Liver (tissue), 10 donors: ENCODE measurements at places on chromosomes 13 and 19. TPM values are rescaled to one million over a fixed set of nuclear protein-coding genes. Genes with fewer than 3 reads are reported as not detected.

The DNMT1 gene
- total RNA-seq = 47.1 TPM

The ICAM5 gene
- total RNA-seq = 2.5 TPM

GRCh38 chr13:84784443-84785153 lies 902.3 kb upstream of the SLITRK1 start:
- DNase-seq = no peak

DNA sequence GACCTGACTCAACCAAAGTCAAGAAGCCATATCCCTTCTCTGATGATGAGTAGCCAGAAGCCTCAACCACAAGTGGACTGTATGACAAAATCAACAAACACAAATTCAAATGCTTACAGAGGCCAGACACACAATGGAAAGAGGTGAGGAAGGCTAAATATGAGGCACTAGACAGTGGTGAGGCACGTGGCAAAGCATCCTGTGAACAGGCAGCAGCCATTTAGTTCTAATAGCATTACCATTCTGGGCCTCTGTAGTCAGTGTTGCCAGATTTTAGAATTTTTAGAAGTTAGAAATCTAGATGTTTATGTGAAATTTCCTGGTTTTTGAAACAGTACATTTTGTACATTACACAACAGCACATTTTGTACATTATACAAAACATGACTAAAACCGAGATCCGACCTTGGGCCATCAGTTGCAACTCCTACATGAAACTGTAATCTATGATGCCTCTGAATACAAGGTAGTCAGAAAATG lies 403.3 kb downstream of the COG6 start:
- no peak for DNase-seq

GRCh38 chr13:105665284-105665683 lies 870.2 kb downstream of the EFNB2 start:
- DNase-seq = no peak

GRCh38 chr19:41887711-41888382 lies 4.9 kb downstream of the ARHGEF1 start:
- no peak for DNase-seq

DNA sequence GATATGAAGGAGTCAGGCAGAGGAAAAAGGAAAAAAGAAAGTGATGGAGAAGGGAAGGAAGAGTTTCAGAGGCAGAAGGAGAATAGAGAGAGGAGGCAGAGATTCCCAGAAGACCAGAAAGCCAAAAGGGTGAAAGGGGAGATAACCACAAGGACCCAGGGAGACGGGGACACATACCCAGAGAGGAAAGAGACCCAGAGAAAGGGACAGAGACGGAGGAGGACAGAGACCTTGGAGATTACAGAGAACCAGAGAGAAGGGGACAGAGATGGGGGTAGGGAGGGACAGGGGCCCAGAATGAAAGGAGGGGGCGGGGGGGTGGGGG lies 1.4 kb downstream of the PTH2 start:
- no peak for DNase-seq

The FNDC3A gene
- total RNA-seq = 37.3 TPM

DNA sequence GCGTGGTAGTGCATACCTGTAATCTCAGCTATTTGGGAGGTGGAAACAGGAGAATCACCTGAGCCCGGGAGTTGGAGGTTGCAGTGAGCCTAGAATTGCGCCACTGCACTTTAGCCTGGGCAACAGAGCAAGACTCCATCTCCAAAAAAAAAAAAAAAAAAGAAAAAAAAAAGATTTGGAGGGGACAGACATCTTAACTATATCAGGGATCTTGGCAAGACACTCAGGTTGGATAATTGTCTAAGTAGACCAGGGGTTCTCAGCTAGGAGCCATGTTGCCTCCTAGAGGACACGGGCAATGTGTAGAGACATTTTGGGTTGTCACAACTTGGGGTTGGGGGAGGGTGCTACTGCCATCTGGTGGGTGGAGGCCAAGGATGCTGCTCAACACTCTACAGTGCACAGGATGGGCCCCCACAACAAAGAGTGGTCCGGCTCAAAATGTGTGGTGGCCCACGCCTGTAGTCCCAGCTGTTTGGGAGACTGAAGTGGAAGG lies 1.9 kb upstream of the ZNF580 start:
- no peak for DNase-seq

DNA sequence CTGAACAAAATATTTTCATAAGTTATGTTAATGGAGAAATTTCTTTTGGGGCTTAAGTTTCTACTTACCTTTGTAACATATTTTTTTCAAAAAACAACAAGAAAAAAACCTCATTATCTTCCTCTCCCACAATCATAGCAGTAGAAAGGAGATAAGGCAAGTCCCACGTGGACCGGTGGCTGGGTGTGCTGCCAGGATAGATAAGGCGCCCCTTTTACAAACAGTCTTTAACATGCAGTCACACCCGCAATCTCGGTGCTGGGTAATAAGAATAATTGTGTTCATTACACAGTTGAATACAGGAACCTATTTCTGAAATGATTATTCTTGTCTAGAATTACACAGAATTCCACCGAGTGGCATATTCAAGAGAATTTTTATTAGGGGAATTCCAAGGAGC lies 1202.3 kb downstream of the UQCRFS1 start:
- no peak for DNase-seq

GRCh38 chr19:49953416-49953815 lies 7.6 kb downstream of the SIGLEC11 start:
- DNase-seq = no peak

GRCh38 chr19:49212016-49212701 lies 54.6 kb downstream of the TRPM4 start:
- DNase-seq = no peak

DNA sequence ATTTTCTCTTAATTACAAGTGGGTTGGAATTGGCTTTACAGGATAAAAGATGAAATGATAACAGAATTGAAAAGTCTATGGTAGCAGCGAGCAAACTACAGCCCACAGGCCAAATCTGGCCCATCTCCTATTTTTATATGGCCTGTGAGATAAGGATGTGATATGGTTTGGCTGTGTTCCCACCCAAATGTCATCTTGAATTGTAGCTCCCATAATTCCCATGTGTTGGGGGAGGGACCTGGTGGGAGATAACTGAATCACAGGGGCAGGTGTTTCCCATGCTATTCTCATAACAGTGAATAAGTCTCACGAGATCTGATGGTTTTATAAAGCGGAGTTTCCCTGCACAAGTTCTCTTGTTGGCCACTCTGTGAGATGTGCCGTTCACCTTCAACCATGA lies 19.0 kb downstream of the CRYL1 start:
- no peak for DNase-seq

DNA sequence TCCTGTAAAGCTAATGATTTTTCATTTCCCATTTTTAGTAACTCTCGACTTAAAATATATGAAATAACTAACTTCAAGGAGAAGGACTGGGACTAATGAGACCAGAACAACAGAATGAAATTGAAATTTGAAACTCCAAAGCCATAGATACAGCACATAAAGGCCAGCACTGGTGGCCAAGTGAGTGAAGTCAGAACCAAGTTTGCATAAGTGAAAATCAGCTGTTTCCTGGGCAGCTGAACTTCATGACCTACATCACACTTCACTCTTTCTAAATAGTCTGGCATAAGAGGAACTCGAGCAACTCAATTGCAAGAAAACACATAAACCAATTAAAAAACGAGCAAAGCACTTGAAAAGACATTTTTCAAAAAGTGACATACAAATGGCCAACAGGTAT lies 84.5 kb downstream of the DCLK1 start:
- DNase-seq = no peak

DNA sequence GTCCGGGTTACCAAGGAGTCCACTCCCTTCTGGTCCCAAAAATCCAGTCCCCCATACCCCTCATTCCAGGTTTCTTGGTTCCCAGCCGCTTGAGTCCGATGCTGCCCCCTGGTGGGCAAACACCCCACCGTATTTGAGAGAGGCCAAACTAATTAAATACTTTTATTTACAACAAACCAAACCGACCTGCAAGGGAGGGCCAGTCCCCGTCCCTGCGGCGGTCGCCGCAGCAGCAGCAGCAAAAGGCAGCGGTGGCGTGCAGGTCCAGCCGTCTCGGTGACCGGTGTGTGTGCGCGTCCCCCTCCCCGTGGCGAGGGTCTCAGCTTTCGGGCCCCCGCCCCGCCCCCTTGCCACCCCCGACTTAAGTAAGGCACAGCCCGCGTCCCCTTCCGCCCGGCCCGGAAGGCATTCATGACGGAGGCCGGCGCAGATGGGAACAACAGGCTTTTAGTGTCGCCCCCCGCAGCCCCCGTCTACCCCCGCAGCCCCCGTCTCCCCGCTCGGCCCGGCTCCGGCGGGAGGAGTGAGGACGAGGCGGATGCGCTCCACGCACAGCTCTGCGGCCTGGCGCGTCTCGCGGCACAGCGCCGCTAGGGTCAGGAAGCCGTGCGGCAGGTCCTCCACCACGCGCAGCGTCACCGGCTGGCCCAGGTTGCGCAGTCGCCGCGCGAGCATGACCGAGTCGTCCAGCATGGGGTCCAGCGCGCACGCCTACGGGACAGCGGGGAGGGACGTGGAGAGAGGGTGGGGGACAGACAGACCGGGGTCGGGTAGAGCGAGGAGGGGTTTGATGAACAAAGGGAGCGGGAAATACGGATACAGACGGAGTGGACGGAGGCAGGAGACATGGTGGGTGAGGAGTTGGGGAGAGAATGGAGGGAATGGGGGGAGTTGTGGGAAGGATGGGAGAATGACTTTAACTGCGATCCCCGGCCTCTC lies 11.5 kb upstream of the CNFN start:
- DNase-seq = peak; percentile 88

GRCh38 chr19:28847468-28847867 lies 365.5 kb downstream of the UQCRFS1 start:
- no peak for DNase-seq

DNA sequence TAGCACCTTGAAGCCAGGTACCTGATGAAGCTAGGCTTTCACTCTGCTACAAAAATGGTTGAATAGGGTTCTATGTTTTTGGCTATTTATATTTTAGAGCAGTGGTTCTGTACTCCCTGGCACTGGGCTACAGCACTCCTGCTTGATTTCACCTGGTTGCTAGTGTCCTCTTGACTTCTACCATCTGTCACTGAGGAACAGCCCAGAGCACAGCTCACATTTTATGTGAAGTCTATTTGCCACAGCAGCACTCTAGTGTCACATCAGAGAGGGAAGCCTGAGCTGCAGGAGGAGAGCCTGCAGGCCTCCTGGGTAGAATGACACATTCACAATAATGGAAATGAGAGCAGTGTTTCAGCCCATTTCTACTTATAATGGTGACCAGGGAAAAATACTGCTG lies 184.2 kb downstream of the ZNF486 start:
- DNase-seq = no peak

DNA sequence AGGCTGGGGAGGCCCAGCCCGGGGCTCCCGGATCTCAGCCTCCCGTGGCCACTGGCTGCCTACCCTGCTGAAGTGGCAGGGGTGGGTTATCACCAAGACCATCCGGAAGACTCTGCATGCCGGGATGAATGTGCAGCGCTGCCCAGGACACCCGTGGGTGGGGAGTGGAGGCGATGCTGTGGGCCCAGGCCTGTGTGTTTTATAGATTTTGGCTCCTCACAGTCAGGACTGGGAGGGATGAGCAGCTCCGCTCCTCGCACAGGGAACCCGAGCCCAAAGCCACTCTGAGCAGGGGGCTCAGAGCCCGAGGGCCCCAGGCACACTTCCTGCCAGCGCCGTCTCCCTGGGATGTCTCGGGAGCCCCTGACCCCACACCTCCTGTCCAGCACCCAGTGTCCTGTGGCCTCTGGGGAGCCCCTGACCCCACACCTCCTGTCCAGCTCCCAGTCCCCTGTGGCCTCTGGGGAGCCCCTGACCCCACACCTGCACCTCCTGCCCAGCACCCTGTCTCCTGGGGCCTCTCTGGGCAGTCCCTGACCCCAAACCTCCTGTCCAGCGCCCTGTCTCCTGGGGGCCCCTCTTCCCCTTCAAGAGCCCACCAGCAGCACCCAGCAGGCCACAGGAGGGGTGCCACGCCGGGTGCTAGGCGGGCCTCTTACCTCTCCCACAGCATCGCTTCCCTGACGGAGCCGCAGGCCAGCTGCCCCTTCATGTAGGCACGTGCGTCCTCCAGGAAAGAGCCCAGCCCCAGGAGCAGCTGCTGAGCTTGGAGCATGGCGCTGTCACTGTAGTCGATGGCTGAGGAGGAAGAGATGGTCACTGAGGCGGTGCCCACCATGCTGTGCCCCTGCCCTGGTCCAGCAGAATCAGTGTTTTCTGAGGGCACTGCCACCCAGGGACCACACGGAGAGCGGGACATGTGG lies 31.4 kb downstream of the NAXD start:
- DNase-seq = no peak

DNA sequence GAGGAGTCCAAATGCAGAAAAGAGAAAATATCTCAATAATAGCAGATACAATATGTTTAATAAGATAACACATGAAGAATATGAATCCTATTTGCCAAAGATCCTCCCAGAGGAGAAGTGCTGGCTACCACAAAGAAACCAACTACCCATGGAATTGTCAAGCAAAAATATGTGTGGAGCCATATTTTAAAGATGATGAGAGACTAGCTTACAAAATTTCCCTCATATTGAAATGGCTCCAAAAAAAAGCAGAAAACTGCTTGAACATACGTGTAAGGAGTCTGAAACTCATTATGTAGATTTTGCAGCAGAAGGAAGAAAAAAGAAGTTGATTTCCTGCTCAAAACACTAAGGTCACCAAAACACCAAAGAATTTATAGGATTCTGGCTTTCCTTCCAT lies 94.2 kb downstream of the USP12 start:
- no peak for DNase-seq

The MIR17HG gene
- total RNA-seq = 7.7 TPM

GRCh38 chr13:46687810-46688209 lies 109.2 kb downstream of the ESD start:
- DNase-seq = no peak

DNA sequence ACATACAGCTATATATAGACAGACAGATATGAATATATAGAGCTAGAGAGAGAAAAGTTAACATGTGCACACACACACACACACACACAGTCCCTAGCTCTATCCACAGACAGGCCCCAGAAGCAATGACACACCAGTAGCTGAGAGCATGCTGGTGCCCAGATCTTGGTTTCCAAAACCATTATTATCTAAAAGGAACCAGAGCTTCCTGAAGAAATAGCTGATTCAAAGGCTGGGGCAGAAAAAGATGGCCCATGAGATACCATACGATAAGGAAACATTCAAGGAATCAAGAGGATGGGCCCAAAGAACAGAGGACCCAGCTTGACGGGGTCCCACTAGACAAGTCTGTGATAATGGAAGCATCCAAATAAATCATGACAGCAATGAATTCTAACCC lies 53.4 kb downstream of the ABCC4 start:
- DNase-seq = no peak

The USHBP1 gene
- total RNA-seq = 2.1 TPM

- DNase-seq = no peak
These were observed 2.8 kb upstream of the HNRNPM start for GRCh38 chr19:8441725-8442544.

DNA sequence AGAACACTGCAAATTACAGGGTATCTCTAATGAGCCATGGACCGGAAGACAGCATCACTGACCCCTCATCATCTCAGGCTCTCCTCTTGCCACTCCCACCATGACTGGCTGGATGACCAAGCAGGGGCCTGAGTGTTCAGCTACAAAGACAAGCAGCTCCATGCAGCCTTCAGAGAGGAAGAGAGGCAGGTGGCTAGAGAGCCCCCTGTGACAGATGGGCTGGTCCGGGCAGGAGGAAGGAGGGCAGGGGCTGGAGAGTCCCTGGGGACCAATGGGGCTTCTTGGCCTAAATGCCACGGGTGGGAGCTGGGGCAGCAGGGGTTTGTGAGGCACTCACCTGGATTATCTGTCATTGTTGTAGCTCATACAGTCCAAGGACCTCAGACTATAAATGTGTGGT lies 12.8 kb upstream of the RASA3 start:
- no peak for DNase-seq

- DNase-seq = no peak
These were observed 112.3 kb downstream of the VWA8 start for GRCh38 chr13:41848435-41849255.

The SIRT6 gene
- 7.7 TPM for total RNA-seq
